ENCODE measurements at places on chromosomes 6 and 20.
A peak's percentile ranks its signal among the peaks of the same experiment; 100 is the strongest.

GRCh38 chr6:16985513-16986284, 116.2 kb upstream of the STMND1 start:
- peak; percentile 37 for DNase-seq

DNA sequence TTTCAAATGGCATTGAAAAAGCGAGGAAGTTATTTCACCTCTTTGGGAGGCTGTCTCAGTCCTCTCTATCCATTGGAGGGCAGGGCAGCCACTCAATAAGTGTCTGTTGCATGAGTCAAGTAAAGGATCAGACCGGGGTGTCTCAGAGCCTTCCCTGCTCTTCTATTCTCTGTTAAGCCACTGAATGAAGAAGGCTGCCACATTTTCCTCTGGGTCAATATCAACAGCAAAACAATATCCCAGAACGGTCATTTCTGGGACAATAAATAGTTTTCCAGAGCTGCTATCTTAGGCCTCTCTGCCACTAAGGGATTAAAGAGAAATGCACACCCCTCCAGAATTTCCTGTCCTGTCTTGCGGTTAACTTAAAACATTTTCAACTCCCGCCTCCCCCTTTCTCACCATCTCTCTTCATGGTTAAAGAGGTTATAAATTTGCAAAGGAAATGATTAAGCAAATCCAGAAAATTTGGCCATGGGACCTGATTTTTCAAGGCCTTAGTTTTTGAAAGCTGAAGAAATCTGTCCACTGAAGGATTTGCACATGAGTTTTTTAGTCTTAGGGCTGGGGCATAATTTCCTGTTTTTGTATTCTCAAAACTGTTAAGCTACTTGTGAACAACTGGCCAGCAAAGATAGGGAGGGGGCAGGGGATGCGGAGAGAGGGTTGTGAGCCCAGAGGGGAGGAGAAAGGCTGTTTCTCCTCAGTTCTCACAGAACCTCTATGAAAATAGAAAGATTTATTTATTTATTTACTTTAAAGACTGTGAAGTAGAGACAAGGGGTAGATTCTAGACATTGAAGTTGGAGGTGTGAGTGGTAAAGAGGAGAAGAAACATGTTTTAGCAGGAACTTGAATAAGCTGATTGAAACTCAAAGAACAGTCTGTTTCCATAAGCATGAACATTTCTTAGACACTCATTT, 135.7 kb downstream of the BCAS1 start:
- peak; percentile 76 for DNase-seq

GRCh38 chr6:113011801-113012200, 664.7 kb downstream of the RFPL4B start:
- no peak for DNase-seq

DNA sequence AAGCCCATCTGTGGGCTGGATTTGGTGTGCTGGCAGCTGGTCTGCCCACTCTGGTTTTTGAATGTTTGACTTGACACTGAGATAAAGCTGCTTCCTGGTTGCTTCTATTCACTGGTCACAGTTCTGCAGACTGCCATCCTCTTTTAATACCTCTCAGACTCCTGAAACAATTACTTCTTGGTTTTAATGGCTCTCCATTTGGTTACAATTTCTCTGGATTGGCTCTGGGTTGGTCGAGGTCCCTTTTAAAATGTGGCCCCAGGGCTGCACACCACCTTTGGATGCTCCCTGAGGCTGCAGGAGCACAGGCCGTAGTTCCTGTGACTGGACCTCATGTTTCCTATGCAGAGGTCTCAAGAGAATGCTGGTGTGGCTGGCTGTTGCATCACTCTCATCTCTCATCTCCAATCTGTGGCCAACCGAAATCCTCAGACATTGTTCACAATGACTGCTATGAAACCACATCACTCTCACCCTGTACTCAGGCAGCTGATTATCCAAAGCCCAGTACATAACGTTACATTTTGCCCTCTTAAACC, 98.5 kb downstream of the INSM1 start:
- DNase-seq, result no peak

DNA sequence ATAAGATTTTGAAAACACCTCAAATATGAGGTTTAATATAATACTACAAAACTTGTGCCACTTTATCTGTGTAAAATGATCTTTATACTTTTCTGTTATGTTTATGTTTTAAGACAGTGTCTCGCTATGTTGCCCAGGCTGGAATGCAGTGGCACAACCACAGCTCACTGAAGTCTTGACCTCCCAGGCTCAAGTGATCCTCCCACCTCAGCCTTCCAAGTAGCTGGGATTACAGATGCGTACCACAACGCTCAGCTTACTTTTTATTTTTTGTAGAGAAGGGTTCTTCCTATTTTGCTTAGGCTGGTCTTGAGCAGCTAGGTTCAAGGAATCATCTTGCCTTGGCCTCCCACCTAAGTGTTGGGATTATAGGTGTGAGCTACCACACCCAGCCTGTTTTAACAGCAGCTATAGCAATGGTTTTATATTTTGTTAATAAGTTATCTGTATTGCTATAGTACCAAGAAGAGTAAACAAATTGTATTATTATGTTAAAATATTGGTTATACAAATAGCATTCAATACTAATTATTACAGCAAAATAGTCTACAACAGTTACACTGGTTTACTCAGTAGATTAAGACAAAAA, 8.2 kb downstream of the TAB2 start:
- no peak for DNase-seq

DNA sequence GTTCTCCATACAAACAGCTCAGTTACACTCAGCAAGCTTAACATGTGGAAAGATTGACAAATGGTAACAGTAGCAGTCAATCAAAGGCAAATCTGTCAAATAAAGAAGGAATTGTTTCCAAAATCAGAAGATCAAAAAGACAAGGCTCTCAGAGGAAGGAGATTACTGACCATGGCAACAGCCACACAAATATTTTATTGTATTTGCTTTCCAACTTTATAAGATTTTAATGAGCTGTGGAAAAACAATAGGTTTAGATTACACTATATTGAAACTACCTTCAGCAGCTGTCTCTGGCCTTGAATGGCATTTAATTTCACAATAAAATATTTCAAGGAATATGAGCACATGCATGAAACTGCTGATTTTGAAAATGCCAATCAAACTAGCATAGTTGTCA, 1143.9 kb upstream of the GJE1 start:
- DNase-seq, result no peak

DNA sequence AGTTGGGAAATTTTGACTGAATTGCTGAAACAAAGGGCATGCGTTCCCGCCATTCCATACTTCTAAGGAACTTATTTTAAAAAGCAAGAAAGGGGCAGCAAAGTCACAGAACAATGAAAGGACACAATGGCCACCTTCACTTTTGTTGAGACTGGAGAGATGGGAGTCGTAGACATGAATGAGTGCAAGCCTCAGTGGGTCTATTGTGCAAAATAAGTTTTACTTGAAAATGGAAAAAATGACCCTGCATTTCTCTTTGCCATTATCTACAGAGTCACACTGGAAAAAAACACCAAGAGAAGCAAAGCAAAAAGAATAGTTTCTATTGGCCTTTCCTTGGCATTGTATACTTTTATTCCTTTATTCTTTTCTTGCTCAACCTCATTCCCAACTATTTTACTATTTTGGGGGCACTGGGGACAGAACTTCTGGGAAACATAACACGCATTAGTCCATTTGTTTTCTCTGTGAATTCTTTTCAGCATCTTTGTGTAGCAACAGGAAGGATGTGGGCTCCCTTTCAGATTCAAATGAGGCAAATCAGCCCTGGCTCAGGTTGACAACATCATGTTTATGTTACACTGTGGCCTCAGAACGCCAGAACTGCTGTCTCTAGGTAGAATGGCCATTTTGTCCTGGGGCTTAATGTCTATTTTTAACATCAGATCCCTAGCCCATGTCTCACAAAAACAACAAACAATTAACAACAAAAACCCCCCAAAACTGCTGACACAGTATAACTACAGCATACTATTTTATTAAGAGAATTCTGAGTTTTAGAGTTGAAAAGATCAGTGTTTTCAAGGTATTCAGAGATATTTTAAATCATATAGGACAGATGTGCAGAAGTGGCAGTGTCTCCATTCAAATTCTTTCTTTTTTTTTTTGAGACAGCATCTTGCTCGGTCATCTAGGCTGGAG, 122.2 kb downstream of the FYN start:
- DNase-seq, result no peak

GRCh38 chr6:80335121-80335531, 228.7 kb downstream of the BCKDHB start:
- DNase-seq, result no peak

DNA sequence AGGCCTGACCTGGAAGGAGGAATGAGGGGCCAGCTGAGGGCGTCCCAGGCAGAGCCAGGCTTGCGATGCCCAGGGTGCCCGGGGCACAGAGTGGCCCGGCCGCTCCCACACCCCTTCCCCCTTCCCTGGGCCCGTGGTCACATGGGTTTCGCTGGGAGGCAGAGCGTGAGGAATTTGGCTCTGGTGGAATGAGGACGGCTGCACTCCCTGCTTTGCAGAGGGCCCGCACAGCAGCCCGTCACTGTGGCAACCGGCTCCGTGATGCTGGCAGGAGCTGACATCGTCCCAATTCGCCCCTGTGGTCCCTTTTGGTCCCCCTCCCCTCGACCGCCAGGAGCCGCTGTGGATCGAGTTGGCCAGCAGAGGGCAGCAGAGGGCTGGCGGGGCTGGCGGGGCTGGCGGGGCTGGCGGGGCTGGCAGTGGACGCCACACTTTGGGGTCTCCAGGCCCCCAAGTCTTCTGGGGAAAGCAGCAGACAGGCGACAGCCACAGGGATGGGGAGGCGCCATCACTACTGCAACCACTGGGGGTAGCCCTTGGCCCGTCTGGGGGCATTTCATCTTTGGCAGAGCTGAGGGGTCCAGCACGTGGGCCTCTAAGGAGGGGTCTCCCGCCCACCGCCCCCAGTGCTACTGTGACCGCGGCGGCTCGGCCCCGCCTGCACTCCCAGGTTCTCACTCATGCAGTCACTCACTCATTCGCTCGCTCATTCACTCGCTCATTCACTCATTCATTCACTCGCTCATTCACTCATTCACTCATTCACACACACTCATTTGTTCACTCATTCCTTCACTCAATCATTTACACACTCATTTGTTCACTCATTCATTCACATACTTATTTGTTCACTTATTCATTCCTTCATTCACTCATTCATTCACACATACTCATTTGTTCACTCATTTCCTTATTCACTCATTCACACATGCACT, 49.7 kb upstream of the BHLHE23 start:
- DNase-seq, result peak; percentile 6

DNA sequence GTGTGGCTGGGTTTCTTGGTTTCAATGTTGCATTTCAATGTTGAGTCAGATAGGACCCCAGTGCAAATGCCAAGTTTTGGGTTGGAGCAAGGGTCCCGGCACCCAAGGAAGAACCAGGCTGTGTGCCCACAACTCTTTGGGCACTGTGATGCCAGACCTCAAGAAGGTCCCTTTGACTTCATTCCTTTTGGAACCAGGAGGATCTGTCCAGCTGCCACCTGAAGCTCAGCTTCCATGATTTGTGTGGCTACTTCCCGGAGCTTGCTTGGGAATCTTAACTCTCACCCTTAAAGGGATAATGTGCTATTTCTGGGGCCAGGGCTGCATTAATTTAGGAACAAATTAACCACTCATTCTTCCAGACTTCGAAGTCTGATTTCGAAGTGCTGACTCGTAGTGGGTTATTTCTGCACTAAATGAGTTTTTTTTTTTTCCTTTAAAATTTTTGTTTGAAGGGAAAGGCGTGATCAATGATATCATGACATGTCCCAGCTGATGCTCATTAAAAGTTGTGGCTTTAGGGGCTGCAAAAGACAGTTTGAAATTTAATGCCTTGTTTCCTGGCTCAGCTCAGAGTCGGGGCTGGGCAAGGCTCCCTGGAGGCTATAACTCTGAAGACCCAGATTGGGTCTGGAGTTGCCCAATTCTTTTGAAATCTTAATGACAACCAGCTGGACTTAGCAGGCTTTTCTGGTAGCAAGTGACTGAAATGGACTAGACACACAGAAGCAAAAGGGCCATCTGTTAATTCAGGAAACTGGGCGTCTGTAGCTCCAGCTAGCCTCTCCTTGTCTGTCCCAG, 24.0 kb upstream of the PHACTR3 start:
- no peak for DNase-seq

DNA sequence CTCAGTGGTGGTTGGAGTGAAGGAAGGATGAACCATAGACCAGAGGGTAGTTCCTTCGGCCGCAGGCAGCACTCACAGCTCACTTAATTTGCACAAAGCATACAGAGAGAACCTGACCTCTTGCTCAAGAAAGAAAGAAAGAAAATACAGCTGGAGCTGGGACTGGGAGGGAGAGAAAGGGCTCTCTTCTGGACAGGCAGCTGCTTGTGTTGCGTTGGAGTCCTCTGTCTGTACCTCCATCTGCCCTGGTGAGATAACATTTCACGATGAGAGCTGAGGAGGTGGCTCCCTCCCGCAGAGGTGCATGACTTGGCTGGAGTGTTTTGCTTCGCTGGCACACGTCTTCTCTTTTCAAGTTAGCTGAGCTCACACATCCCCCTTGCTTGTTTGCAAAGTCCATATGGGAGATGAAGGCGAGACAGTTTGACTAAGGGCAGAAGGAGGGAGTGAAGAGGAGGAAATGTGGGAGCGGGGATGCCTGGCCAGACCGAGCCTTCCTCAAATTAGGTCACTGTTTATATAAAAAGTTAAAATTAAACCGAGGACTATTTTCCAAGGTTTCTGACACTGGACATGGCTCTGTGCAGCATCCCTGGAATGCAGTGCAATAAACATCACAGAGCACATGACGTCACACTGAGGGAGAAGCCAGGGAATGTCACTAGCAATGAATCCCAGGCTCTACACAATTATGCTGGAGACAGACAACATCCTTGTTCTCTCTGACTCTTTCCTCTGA, 359.4 kb downstream of the CD83 start:
- DNase-seq, result peak; percentile 22

GRCh38 chr6:97443408-97444080, 160.5 kb upstream of the MMS22L start:
- no peak for DNase-seq

DNA sequence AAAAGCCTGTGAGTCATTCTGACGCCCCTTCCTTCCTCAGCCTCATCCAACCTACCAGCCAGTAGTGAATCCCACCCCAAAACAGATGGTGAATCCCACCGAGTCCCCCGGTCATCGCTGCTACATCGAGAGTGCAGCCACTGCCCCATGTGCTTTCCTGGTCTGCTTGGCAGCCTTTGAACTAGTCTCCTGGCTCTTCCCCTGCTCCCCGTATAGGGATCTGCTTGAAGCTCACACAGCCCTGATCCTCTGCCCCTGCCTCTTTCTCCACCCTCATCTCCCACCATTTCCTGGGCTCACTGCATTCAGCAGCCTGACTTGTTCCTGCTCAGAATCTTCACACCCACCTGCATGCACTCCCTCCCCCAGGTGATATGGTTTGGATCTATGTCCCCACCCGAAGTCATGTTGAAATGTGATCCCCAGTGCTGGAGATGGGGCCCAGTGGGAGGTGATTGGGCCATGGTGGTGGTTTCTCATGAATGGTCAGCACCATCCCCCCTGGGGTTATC, 14.6 kb downstream of the SYNJ2 start:
- DNase-seq, result no peak

GRCh38 chr20:62856931-62857619, 4.5 kb downstream of the TCFL5 start:
- DNase-seq, result no peak

Data from suppressor macrophage (primary cell).